ENCODE measurements at places on chromosomes 2 and 18.

DNA sequence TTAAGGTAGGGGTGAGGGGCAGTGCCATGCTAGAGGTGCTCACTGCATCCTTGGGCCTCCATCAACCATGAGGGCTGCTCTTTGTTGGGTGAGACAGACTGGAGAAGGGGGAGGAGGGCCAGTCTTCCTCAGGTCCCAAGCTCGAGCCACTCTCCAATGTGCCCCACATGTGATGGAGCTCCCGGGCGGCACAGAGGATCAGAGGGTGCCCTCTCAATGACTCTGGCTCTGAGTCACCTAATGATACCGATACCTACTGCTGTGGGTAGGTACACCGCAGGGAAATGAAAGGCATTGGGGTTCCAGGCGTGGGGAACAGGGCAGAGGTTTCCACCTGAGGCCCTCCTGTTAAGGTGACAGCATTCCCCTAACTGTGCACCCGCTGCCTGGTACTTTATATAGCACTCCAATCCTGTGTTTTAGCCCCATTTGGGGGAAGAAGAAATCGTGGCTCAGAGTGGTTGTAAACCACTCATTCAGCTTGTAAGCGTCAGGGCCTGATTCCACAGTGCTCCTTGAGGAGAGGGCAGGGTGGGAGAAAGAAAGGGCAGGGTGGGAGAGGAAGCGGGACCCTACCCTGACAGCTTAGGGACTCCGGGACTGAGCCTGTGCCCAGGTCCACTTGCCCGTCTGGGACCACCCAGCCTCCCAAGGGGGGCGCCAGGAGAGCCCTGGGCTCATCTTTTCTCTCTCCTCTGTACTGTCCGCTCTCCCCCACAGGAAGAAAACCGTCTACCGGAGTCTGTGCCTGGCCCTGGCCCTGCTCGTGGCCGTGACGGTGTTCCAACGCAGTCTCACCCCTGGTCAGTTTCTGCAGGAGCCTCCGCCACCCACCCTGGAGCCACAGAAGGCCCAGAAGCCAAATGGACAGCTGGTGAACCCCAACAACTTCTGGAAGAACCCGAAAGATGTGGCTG, 1.8 kb downstream of the B3GNT7 start:
- DNase-seq = no peak

DNA sequence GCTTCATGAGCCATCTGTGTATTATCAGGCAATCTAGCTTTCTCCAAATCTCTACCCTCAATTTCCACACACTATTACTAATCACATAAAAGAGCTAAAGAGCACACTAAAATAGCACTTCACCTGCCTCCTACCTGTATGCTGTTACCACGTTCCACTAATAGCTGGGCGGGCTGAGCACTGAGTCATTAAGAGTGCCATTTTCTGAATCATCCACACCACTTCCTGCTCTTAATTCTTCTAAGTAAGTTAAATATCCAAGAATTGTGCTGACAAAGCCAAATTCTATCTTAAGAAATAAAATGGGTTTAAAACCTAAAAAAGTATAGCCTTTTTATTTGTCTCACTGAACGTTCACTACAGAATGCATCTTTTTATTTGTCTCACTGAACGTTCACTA, 35.7 kb downstream of the NOL10 start:
- DNase-seq = peak; percentile 34

DNA sequence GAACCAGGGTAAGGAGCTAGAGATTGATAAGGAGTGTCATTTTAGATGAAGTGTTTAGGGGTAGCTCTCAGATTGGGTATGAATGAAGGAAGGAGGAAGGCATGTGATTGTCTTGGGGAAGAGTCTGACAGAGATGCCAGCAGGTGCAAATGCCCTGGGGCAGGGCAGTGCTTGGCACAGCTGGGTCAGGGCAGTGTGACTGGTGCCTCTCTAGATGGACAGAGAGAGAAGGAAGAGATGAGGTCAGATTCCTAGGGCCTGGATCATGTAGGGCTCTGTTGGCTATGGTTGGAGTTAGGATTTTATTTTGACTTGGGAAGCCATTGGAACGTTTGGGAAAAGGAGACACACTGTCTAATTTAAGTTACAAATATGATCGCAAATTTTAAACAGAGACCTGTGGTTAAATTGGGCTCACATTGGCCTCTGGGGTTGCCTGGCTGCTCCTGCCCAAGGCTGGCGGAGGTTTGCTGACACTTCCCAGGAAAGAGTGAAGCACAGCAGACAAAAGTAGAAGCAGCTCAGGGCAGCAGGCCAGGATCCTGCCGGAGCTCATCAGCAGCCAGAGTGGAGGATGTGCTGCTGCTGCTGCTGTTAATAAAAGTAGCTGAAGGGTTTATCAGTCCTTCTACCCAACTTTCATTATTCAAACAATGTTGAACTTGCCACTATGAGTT, 32.7 kb upstream of the FHL2 start:
- DNase-seq = no peak

GRCh38 chr18:30271716-30272115, 770.8 kb downstream of the DSC3 start:
- no peak for DNase-seq

- no peak for DNase-seq
Measured at GRCh38 chr18:25109484-25109883, 242.5 kb downstream of the ZNF521 start.

DNA sequence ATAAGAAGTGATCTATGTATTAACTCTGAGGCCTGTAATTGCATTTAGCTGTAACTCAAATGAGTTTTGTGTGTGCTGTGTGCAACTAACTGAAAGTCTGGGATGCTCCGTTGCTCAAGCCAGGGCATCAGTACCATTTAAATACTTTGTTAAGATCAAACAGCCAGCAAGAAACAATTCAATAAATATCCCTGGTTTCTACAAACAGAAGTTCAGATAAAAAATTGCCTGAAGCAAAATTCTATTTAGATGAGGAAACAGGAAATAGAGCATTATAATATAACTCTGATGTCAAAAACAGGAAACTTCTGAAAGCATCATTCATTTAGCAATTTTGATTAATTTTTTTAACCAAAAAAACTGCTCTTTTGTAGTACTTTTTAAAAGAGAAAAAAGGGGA, 18.9 kb upstream of the SLC38A11 start:
- no peak for DNase-seq

DNA sequence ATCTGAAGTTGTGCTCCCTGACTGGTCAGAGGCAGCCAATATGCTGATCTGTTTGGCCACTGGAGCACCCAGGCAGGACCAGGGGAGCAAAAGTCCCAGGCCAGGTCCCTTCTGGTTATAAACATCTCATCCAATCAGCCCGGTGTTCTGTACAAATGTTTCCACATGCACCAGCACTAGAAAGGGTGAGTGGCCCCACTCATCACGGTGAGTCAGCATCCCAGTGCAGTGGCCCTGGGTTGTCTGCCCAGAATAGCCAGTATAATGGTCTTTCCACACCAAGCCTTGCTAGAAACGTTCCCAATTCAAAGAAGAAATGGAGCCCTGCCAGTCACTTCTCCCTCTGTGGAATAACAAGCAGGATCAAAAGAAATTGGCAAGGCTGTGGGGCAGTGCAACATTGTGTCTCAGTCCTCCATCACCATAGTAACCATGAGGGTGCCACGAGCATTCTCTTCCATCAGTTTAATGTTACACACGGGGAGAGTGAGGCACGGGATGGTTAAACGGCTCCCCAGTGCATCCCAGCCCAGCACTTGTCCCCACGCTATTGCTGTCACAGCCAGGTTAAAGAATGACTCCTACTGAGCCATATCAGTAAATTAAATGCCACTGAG, 174.9 kb downstream of the SEPTIN10 start:
- no peak for DNase-seq

DNA sequence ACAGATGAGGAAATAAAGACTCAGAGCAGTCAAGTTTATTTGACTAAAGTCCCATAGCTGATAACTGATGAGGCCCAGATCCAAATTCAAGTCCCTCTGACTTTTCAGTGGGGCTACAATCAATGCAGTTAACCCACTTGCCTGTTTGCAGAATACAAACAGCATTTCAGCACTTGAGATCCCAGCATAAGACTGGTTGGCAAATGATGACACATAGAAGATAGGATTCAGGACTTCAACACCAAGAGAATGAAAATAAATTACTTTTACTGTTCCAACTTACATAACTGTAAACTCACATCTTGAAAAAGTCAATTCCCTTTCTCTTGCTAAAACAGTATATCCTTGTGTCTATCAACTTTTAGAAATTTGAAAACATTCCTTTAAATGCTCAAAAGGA, 61.2 kb downstream of the CCDC93 start:
- DNase-seq = no peak

- DNase-seq = no peak
Measured at GRCh38 chr18:79064228-79064627, 5.0 kb upstream of the ATP9B start.

DNA sequence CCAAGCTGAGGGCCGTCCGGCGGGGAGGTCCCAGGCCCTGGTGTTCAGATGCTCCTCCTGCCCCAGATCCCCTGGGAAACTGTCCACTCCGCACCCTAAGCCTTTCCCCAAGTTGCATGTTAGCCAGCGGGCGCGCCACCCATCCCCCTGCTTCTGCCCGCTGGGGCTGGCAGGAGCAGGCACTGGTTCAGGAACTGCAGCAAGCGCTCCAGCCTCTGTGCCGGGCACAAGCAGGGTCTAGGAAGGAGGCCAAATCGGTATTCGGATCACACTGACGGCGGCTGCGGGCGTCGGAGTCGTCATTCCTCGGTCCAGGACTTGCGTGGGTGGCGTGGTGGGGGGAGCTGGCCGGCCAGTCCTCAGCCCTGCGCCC, 53.7 kb downstream of the FAM168B start:
- DNase-seq = no peak

DNA sequence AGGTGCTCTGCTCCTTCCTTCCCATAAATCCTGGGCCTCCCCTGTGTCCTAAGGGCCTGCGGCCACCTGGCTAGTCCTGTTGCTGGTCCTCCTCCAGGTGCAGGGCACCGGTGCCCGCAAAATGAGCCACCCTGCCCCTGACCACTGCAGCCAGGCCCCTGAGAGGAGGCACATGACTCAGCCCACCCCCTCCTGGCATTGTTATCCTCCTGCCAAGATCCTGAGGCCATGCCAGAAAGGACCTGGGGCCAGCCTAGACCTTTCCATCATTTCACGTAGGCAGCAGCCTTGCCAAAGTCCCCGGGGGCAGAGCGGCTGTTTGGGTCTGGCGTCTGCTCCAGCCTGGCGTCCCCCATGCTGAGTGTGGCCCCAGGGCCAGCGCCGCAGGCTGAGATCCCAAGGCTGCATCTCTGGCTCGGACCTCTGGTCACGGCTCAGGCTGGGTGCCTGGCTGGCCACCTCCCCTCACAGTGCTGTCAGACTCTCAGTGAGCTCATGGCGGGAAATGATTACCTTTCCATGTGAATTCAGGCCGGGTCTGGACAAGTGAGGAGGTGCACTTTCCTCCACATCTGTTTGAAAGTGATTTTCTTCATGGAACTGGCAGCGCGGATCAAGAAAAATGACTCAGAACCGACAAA, 81.0 kb downstream of the NDUFA10 start:
- no peak for DNase-seq

GRCh38 chr2:39153312-39153711, 32.5 kb upstream of the SOS1 start:
- DNase-seq = no peak

DNA sequence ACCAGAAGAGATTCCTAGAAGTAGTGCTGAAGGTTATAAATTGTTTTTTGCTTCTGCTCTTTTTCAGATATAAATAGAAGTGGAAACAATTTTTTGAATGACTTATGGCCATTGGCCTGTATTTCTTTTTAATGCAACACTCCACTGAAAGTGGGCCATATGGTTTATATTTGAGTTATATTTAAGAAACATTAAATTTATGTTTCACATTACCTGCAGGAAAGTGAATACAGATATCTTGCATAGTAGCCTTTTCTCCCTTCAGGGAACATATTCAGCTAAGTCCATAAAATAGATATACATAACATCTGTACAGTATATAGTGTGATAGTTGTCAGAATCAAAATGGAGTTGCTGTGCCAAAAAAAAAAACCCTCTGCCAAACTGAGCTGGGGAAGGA, 53.1 kb upstream of the EFEMP1 start:
- DNase-seq = no peak

DNA sequence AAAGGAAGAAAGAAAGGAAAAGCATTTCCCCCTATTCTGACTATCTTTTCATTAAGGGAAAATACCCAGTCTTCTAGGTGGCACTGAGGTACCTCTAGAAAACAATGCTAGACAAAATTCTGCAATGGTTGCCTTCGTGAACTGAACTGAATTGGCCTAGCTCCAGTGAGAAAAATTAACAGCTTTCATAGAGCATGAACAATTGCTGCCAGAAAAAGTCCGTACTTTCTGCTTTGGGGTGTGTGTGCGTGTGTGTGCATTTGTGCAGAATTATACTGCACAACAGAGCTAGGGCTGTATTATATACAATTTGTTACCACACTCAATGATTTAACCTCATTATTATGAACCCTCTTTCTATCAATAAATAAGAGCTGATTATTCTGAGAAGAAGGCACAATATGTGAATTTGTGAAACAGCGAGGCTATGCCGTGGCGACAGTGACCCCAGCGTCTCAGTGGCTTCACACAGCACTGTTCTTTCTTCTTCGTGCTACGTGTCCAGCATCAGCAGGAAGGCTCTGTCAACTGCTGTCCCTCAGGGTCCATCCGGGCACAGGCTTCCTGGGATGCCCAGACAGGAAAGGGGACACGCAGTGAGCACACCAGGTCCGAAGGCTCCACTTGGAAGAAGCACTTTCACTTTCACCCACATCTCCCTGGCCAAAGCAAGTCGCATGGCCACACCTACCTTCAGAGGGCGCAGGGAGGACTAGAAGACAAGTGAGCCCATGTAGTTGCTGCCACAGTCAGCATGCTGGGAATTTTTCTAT, 47.5 kb downstream of the PTGR3 start:
- DNase-seq = no peak

DNA sequence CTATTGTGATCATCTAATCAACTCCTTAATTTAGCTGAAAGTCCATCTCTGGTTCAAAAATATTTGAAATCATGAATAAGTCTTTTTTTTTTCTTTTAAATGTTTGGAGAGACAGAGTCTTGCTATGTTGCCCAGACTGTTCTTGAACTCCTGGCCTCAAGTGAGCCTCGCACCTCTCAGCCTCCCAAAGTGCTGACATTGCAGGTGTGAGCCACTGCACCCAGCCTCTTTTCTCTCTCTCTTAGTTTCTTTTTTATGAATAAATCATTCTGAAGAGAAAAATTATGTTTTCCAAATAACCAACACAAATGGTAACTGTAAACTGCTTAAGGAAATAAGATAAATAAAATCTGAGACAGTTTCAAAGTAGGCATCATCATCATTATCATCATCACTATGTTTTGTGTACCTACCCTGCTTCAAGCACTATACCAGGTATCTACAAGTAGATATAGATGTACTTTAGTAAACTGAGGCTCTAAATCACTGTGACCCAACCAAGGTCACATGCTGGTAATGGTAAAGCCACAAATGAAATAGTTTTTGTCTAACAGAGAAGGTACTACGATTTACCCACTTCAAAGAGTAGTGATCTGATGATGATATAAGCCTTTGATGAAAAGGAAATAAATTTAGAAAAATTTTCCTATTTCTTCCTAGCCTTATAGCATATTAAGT, 5.0 kb upstream of the NBAS start:
- DNase-seq = no peak

- no peak for DNase-seq
Measured at GRCh38 chr2:176162911-176163671, 6.0 kb downstream of the HOXD3 start.

GRCh38 chr2:8882094-8882493, 44.7 kb upstream of the KIDINS220 start:
- no peak for DNase-seq

All from activated naive CD8-positive, alpha-beta T cell treated with anti-CD3 and anti-CD28 coated beads, Interleukin-2, amount 50 U/mL, for 16 hours (primary cell).